ENCODE measurements at places on chromosomes 16 and 17.
A peak's percentile ranks its signal among the peaks of the same experiment; 100 is the strongest.

DNA sequence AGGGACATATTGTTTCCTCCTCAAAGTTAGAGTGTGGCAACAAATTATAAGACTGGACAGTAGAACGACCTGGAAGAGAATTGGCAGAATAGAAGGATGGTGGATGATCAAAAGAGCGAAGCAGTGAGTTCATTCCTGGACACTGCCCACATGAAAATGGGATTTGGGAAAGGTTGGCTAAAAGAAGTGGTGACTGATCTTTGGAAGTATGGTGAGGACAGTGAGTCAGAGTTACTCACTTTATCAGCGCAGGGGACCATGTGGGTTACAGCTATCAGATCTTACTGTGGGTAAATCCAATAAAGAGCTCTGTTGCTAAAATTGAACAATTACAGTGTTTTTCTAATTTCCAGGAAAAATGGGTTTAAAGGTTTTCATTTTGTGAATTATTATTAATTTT lies 2.7 kb upstream of the TANC2 start:
- no peak for DNase-seq

DNA sequence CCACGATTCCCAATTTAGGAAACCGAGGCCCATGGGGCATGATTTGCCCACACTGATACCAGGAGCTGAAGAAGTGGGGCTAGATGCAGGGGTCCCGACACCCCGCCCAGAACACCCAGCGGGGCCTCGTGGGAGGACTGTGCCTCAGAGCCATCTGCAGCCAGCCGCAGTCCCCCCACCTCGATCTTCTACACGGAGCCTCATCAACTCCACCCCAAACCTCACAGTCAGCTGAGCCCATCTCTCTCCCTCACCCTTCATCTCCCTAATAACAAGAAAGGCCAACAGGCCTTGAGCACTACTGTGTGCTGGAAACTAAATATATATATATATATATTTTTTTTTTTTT lies 4.2 kb downstream of the ITGAE start:
- no peak for DNase-seq

DNA sequence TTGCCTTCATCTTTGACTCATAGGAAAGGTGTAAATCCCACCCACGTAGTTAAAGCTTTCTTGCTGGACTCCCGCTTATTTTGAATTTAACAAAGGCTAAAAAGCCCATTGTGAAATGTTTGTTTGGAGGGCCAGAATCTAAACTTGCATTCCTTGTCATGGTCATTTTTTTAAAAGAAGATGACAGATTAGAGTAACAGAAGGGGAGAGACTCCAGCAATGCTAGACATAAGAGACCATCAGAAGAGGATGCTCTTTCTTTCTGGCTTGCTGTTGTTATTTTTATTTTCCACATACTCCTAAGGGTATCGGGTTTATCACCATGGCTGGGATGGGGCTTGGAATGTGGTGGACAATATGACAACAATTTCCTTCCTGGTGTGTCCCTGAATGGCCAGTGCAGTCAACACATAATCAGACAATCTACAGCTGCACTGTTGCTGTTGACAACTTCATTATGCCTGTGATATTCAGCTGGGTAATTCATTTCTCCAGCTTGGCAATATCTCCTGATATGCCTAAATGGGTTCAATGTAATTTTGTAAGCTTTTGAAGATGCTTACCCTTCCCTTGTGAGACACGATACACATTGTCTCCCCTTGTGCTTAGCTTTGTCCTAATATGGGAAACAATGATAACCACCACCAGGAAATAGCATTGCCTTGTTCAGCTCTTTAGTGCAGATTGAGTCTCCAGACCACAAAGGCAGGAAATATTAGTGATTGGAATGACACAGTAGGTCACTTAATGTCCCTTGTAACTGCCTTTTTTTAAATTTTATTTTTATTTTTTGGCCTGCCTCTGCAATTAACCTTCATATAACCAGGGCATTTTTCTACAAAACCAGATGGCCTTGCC lies 164.3 kb downstream of the ANKFN1 start:
- no peak for DNase-seq

DNA sequence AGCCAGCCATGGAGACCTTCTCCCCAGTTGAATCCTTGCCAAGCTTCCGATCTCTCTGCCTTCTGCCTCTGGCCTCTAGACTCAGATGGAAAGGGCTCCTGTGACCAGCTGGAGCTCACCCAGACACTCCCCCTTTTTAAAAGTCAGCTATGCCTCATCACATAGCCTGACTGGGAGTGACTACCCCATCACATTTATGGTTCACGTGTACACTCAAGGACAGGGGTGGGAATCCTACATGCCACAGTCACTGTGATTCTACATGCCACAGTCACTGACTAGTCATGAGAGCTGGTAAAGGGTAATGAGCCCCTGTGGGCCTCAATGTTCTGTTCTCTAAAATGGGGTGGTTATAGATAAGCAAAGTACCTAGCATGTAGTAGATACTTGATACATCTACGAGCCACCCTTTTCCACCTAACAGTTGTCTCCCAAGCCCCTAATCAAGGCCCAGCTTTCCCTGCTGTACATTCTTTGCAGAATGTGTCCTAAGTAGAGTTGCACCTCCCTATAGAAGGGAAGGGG lies 85.1 kb downstream of the RGS9 start:
- no peak for DNase-seq

GRCh38 chr16:11215935-11216556 lies 40.0 kb downstream of the SOCS1 start:
- no peak for DNase-seq

DNA sequence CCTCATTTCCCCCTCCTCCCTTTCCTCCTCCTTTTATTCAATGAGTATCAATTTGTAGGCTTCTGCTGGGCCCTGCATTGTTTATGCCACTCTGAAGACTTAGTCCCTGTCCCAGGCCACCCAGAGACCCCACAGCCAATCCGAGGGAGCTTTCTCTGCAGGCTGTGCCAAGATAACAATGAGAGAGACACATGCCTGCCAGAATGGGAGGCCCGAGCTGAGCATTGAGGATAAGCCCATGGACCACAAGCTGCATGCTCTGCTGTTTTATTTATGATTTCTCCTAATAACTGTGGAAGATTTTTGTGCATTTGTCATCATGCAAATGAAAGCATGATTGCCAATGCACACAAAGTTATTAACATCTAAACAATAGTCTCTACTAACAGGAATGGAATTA lies 3.0 kb downstream of the RCVRN start:
- no peak for DNase-seq

DNA sequence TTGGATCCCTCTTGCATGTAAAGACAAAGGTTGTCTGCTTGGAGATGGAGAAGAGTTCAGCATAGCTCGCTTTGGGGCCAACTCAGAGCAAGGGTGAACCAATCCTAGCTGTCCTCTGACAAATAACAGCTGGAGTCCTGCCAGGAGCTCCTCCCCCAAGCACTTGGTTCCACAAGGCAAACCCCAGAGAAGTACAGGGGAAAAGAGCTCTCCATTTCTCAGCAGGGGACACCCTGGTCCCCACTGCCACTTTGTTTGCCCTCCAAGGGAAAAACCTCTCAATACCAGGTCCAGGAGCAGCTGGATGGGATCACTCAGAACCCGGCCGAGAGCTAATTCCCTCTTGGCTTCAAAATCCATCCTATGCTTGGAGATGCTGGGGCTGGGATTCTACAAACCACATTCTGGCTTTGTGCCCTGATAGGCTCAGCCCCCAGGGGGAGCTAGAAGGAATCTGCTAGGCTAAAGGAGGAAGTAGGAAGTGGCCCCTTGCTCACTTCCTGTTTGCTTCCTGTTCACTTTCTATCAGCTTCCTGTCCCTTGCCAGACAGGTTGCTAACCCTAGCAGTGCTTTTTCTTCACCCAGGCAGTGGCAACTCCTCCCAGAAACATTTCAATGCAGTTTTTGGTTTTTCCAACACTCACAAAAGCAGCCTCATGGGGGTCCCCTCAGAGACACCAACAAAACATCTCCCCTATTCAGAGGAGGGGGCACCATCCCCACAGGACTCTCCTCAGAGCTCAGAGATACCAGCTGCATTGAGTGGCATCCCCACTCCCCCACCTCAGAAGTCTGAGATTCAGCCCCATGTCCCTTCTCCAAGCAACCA lies 30.7 kb downstream of the CDRT4 start:
- peak; percentile 51 for DNase-seq

GRCh38 chr17:78234261-78234865 lies 2.9 kb downstream of the TMEM235 start:
- DNase-seq: no peak

DNA sequence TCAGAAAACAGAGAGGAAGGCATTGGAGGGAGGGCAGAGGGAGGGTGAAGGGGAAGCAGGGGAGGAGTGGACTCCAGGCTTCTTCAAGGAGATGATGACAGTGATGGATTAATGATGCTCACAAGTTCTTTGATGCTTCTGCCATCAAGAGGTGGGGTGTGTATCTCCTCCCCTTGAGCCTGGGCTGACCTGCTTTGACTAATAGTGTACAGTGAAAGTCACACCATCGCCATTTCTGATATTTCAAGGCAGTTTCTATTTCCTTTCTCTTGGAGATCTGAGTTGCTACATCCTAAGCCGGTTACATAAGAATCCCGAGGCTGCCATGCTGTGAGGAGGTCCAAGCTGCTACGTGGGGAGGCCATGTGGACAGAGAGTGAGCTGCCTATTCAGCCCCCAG lies 312.5 kb downstream of the MAF start:
- DNase-seq: peak; percentile 68

GRCh38 chr17:36813957-36814563 lies 123.2 kb upstream of the LHX1 start:
- no peak for DNase-seq

- DNase-seq: no peak
Observed at GRCh38 chr17:78476973-78477372, 98.5 kb downstream of the PGS1 start.

DNA sequence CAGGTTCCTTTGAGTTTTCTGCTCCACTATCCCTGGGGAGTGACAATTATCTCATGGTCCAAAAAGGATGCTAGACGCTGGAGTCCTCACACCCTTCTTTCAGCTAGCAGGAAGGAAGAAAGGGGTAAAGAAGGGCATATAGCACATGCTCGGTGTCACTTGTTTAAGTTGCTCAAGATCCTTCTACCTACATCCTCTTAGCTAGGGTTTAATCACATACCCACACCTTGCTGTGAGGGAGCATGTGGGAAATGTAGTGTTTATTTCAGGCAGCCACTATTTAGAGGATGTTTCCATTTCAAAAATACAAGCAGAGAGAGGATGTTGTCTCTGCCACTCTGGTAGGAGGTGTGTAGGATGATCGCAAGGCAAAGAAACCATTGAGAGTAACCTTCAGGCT lies 4.5 kb downstream of the PRKCB start:
- no peak for DNase-seq

- DNase-seq: no peak
Observed at GRCh38 chr17:27601975-27602302, 29.0 kb upstream of the LGALS9 start.

DNA sequence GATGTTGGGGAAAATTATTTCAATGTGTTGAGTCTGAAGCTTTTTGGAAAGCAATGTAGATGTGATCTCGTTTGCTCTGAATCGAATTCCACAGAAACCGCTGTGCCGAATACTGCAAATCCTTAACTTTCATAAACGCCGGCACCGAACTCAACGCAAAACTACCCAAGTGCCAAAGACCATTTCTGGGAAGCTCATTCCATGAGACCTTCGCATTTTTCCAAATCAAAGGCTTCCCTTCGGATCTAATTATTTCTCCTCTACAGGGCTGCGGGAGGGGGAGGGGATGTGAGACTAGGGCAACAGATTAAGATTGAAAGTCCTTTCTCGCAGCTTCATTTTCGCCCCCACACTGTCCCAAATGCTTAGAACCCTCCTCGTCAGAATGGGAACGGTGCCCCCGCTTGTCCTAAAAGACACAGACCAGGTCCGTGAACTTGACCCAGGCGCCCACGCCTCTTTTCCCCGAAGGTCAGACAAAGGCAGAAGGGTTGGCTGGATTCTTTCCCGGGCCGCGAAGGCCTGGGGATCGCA lies 4.0 kb downstream of the PRAC1 start:
- DNase-seq: no peak

GRCh38 chr17:64032081-64032480 lies 11.6 kb upstream of the ICAM2 start:
- no peak for DNase-seq

GRCh38 chr17:79224903-79225302 lies 150.3 kb downstream of the ENGASE start:
- DNase-seq: no peak

DNA sequence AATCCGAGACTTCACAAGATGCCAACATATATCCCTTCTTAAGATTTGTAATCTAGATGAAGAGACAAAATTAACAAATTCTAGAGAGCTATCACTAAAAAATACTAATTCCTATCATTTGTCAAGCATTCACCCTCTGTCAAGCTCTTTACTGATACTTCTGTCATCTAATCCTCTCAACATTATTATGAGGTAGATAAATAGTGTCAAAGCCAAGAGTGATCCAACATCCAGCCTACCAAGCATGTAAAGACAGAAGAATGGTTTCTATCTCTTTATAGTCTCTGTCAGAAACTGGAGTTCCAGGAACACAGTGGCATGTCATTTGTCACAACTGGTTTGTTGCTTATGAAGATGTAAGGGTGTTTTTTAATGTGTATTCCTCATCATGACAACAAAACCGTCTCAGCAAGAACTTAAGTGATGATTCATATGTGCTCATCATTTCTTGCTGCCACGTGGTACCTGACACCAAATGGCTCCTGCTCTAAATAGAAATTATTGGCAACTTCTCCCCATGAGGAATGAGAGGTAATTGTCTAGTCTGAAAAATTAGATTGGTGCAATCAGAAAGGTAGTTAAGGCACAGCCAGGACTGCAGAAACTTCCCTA lies 196.8 kb downstream of the TOX3 start:
- DNase-seq: no peak

DNA sequence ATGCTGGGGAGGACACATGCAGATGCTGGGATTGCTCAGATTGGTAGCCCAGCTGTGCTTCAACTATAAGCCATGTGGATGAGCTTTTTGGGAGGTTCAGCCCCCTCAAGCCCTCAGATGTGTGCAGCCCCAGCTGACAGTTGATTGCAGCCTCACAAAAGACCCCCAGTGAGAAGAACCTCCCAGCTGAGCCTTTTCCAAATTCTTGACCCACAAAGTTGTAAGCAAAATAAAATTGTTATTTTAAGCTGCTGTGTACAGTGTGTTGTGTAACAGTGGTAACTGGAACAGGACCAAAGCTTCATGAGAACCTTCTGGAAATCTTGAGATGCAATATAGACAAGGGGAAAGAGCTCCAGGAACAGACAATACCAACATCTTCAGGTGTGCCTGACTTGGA lies 156.8 kb upstream of the IRX3 start:
- DNase-seq: no peak

- DNase-seq: peak; percentile 87
Observed at GRCh38 chr17:16419074-16419928, 3.9 kb downstream of the TRPV2 start.

GRCh38 chr17:40321524-40321929 lies 12.5 kb downstream of the RARA start:
- DNase-seq: no peak

- no peak for DNase-seq
Observed at GRCh38 chr16:1744338-1744840, 27.0 kb downstream of the NME3 start.

Measured in inflammatory macrophage treated with lipopolysaccharide for 4 hours (primary cell).